ENCODE measurements at places on chromosomes 6 and 20.

DNA sequence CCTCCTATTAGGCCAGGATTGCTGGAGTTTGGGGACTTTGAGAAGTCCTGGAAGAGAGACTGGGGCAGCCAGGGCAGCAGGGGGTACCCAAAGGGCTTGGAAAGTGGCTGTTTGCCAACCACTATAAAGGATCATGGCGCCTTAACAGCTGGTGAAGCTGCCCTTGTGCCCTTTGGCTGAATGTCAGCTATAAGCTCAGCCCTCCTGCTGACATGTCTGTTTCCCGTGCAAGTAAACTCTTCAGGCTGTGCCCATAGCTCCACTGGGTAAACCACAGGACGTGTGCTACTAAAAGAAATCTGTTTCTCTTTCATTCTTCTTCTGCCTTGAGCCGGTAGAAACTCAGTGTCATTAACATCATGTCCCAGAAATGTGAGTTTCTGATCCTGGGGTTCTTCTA is 97.3 kb downstream of the CAP2 start:
- DNase-seq = no peak

DNA sequence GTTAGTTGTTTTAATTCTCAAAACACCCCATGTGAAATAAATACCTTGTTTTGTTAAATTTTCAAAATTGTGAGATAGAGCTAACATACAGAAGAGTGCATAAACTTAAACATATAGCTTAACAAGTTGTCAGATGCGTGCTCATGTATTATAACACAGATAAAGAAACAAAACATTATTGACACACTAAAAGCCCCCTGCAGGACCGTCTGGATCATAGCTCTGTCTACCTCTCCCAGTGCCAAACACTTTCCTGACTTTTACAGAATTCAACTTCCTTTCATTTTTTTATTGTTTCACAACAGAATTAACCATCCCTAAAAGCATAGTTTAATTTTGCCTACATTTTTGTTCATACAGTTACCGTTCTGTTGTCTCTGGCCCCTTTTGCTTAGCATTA is 17.8 kb upstream of the FRK start:
- no peak for DNase-seq

DNA sequence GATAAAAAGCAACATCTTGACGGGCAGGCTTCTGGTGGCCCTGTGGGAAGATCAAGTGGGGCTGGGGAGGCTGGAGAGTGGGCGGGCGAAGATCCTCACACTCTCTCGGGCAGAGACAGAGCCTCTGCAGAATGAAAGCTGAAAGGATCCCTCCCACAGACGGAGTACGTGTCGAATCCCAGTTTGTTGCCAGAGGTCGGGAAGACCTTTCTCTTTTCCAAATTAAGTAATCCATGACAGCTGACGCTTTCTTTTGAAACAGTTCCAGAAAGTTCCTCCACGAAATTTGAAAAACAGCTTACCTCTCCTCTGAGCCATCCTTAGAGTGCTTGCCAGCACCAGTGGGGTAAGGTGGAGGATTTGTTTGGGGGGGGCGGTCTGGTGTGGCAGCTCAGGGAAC is 155.6 kb upstream of the SMLR1 start:
- DNase-seq = no peak

DNA sequence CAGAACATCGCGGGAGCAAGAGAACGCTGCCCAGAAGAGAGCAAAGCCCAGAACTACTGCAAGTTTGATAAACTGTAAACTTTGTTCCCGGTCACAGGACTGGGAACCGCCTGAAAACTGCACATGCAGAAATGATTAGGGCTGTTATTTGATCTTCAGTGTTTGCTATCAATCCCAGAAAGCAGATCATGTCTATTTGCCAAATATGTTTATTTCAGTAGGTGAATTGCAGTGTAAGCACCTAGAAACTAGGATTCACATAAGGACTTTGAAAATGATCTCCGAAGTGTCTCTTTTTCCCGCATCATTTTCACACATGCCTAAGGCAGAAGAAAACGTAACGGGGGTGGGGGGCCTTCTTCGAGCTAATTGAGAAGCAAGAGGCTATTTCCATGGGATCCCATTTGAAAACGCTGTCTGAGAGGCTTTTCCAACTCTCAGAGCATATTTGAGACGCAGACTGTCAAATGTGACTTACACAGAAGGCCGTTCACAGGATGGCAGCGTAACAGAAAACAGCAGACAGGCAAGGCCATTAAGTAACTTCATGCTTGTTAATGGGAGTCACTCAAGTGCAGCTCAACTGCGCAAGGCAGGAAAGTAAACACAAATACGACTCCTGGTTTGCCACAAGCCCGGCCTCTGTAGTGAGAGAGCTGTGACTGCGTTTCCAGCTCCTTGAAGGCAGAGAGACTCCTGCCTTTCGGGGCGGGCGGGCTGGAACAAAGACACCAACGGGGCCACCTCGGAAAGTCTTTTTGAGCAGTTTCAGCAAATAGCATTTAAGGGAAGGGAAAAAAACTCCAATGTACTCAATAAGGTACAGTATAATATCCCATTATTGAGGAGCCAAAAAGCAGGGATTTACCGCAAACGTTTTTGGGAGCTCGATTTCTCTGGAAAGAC is 144.7 kb upstream of the ZNF217 start:
- no peak for DNase-seq

- no peak for DNase-seq
These were observed 18.1 kb downstream of the MTRES1 start for GRCh38 chr6:107045826-107046675.

DNA sequence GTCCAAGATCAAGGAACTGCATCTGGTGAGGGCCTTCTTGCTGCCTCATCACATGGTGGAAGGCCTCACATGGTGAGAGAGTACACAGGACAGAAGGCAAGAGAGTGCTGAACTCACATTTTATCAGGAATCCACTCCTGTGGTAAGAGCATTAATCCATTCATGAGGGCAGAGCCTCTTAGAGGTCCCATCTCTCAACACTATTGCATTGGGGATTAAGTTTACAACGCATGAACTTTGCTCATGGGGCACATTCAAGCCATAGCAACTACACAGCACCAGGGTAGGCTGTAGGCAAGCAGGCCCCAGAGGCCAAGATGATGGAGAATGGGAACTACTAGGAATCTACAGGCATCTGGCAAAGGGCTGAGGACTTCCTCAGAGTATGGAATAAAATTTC is 10.0 kb upstream of the TGIF2 start:
- no peak for DNase-seq

DNA sequence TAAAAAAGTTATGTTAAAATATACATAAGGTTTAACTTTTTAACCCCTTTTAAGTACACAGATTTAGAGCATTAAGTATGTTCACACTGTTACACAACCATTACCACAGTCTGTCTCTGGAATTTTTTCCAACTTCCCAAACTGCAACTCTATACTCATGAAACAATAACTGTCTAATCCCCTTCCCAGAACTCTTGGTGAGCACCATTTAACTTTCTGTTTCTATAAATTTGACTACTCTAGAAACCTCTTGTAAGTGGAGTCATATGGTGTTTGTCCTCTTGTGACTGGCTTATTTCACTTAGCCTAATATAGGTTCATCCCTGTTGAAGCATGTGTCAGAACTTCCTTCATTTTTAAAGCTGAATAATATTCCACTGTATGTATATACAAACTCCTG is 98.1 kb downstream of the MAP3K7 start:
- DNase-seq = no peak

DNA sequence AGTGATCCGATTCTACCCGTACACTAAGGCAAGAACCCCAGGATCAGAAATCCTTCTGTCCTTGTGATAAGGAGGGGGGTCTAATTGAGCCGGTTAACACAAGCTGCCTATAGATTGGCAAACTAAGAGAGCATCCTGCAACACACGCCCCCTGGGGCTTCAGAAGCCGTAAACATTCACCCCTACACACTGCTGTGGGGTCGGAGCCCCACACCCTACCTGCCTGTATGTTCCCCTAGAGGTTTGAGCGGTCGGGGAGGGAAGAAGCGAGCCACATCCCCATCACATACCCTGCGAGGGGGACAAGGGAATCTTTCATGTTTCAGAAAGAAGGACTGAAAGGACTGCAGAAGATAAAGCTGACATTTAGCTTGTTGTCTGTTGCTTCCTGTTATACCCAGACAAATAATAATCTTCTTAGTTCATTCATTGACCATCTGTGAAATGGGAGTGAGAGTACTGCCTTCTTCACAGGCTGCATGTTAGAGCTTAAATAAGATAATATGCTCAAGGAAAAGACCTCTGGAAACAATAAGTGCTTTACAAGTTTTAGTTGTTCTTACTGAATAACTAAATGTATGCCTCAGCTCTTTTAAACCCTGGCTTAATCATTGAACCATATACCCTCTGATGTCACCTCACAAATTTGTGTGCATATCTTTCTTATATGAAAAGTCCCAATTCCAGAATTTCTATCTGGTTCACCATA is 74.2 kb upstream of the RNF217 start:
- DNase-seq = no peak

GRCh38 chr20:41379551-41379950 is 12.9 kb upstream of the EMILIN3 start:
- DNase-seq = no peak

GRCh38 chr6:16033214-16033613 is 95.7 kb upstream of the MYLIP start:
- DNase-seq = no peak

DNA sequence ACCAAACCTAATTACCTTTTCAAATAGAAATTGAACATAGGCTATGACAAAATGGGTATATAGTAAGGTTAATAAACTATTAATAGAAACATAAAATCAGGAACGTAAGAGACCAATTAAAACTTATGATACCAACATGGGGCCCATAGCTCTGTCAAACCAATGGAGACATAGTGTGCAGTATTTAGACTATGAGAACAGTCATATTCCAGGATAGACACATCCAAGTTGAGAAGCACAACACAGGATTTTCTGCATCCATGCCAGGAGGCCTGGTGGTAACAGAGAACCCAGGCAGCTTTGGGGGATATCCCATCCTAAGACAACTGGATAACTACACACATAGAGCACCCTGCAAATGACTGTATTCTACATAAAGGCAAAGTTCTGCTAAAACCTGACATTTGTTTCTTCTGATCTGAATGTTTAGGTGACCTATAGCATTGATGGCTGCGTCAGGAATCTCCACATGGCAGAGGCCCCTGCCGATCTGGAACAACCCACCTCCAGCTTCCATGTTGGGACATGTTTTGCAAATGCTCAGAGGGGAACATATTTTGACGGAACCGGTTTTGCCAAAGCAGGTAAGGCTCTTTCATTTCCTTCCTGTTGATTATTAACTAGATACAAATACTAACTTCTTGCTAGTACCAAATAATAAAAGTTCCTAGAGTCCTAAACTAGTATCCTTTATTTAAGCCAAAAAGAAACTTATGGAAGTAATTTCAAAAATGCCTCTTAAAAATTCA is 202.7 kb downstream of the ARHGAP18 start:
- no peak for DNase-seq

DNA sequence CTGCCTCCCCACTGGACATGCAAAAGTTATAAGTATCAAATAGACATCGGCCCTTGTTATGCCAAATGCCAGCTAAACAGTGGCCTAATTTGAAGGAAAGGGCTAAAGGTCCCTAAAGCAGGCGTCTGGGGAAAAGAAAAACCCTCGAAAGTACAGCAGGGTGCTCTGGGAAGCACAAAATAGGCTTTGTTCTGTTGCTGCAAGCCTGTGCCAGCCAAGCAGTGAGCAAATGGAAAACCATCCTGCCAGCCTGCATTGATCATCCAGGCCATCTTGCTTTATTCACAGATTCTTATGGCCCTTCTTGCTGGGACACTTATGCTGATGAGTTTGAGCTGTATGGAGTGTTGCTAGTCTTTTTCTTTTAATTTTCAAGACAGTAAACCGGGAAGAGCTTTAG is 62.2 kb upstream of the PLEKHG1 start:
- DNase-seq = no peak

GRCh38 chr6:55536391-55536956 is 42.5 kb downstream of the HMGCLL1 start:
- no peak for DNase-seq

GRCh38 chr20:7770046-7770445 is 170.2 kb downstream of the HAO1 start:
- no peak for DNase-seq

- DNase-seq = no peak
These were observed 85.5 kb upstream of the HS3ST5 start for GRCh38 chr6:114428341-114428740.

DNA sequence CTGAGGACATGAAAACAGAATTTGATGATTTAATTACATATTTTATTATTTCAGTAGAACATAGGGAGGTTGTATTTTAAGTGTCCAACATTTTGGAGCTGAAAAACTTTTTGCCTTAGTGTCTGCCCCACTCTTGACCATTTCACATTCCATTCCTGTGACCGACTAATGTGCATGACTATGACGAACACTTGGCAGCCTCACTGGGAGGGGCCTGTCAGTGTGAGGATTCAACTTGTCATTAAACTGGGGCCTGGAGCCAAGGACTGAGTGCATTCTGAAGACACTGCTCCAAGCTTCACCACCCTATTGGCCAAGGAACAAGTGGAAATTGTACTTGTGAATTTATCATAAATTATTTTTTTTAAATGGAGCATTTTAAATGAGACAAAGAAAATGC is 661.3 kb downstream of the BCKDHB start:
- no peak for DNase-seq

DNA sequence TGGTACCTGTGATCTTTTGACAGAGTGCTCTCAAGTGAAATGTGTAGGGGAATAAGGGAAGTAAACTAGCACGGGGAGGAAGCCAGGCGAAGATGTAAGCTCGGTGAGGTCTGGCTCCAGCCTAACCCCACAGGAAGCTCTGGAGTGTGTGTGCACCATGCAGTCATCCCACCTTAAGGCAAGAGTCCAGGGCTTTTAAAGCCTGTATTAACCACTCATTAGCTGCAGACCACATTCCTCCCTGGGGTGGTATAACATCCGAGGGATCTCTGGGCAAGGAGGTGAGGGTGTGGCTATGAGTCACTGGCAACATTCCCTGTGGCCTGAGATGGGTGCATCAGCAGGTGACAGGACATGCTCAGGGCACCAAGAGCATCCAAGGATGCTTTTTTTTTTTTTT is 12.5 kb upstream of the RANBP9 start:
- no peak for DNase-seq

DNA sequence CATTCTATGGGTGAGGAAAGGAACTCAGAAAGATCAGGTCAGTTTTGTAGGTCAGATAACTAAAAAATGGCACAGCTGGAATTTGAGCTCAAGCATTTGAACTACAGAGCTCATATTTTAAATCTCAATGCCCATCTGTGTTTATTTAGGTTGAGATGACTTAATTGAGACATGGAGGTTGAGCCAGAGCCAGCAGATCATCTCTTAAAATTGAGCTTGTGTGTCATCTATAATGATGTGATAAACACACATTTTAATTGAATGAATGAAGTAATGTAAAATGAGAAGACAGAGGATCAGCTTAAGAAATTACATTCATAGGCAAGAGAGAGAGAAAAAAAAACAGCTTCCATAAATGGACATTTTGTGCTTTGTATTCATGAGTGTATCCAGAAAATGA is 3.7 kb downstream of the MANEA start:
- DNase-seq = no peak

GRCh38 chr6:56638760-56639159 is 3.9 kb downstream of the DST start:
- no peak for DNase-seq

DNA sequence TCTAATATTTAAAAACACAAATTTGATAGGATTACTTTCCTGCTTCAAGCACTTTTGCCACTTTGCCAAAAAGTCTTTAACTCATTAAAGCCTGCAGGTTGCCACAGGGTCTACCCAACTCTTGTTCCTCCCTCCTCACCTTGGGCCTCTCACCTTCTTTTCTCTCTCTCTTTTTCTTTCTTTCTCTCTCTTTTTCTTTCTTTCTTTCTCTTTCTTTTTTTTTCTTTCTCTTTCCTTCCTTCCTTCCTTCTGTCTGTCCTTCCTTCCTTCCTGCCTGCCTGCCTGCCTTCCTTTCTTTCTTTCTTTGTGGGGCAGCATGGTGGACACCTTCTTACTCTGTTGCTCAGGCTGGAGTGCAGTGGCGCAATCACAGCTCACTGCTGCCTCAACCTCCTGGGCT is 50.2 kb downstream of the C6orf52 start:
- no peak for DNase-seq
